Smooth muscle cell of trachea (primary cell): ENCODE measurements at places on chromosomes 12 and 14. TPM values are rescaled to one million over a fixed set of nuclear protein-coding genes. Genes with fewer than 3 reads are reported as not detected.

The FERMT2 gene
- total RNA-seq: 94.3 and 100 TPM in 2 replicates

The FITM1 gene
- 0.33 and 0.44 TPM in 2 replicates for total RNA-seq

The KIF26A gene
- 0.15 and 0.33 TPM in 2 replicates for total RNA-seq

The OTOGL gene
- total RNA-seq: under 0.01 and 0.29 TPM in 2 replicates

The DEGS2 gene
- total RNA-seq: under 0.01 and 1.5 TPM in 2 replicates

The EML1 gene
- total RNA-seq: 72.9 and 163 TPM in 2 replicates

The RPL41 gene
- total RNA-seq: 1,465 and 2,446 TPM in 2 replicates

The WNT5B gene
- total RNA-seq: 158 and 206 TPM in 2 replicates
